ENCODE measurements at places on chromosomes 1 and 21.
A peak's percentile ranks its signal among the peaks of the same experiment; 100 is the strongest.

- DNase-seq = no peak
These were observed 16.5 kb downstream of the SLC37A1 start for GRCh38 chr21:42530167-42530518.

- no peak for DNase-seq
These were observed 149.6 kb upstream of the SGIP1 start for GRCh38 chr1:66384258-66384921.

GRCh38 chr21:35096959-35097358 is 47.9 kb upstream of the RUNX1 start:
- DNase-seq = no peak

GRCh38 chr1:102191723-102192122 is 195.0 kb upstream of the OLFM3 start:
- DNase-seq = no peak

DNA sequence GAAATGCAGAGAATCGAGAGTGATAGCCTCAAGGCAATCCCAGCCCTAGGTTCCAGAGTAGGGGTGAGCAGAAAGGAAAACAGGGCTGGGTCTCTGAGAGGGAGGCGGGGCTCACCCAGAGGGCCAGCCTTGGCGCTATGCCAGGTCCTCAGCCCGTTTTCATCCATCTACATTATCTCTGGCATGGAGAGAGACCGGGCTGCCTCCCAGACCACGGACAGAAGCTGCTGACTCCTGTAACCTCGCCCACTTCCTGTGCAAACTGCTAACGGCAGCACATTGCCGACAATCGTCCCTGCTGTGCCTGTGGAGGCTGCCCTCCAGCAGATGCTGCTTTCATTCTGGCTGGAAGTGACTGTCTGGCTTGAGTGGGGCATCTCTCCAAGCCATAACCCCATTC is 569.1 kb downstream of the NPHP4 start:
- DNase-seq = no peak

GRCh38 chr1:63533931-63534330 is 10.6 kb downstream of the EFCAB7 start:
- DNase-seq = no peak

GRCh38 chr1:113904293-113904673 is 316 bp downstream of the AP4B1 start:
- DNase-seq = peak; percentile 32
